ENCODE measurements at places on chromosomes 6 and 20. TPM values are rescaled to one million over a fixed set of nuclear protein-coding genes. Genes with fewer than 3 reads are reported as not detected.

RSPO3 gene
- not detected for total RNA-seq

- no peak for ATAC-seq
Observed at GRCh38 chr20:17836303-17836861, 132.2 kb downstream of the SNX5 start.

DNA sequence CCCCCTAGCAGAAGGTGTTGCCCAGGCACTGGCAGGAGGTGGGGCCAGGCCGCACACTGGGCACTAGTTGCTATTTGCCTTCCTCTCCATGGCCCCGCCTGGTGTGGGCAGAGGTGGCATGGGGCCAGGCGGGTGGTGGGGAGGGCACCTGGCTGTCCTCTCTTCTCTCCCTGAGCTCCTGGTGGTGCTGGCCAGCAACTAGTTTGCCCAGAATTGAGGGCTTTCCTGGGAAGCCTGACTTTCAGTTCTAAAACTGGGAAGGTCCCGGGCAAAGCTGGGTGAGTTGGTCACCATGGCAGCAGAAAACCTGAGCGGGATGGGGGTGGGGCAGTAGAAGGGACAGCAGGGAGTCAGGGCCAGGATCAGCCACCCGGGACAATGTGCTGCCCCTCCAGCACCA, 48.2 kb downstream of the RBM38 start:
- no peak for ATAC-seq

DNA sequence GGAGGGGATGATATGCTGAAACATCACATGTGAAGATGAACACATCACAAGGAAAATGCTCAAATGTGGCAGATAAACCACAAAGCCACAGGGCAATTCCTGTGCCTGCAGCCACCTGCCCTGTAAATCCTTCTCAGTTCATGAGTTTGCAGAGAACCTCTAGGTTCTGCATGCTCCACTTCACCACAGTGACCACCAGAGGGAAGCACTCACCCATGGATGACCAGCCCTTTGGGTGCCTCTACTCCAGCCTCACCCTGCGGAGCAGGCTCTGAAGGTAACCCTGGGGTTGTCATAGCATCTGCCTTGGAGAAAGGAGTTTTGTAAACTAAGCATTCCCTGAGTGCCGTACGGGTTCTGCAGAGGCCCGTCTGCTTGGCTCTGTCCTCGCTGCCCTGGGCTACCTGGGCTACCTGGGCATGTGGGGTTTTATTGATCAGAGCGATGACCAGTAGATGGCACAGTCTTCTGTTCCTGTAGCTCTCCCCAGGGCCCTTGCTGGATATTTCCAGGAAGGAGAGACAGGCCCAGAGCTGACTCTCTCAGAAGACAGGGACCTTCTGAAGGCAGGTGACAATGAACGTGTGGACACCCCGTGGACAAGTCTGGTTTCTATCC, 31.7 kb upstream of the CST1 start:
- ATAC-seq, result peak; percentile 52

GRCh38 chr6:112122756-112123155, 35.4 kb downstream of the FAM229B start:
- no peak for ATAC-seq

DNA sequence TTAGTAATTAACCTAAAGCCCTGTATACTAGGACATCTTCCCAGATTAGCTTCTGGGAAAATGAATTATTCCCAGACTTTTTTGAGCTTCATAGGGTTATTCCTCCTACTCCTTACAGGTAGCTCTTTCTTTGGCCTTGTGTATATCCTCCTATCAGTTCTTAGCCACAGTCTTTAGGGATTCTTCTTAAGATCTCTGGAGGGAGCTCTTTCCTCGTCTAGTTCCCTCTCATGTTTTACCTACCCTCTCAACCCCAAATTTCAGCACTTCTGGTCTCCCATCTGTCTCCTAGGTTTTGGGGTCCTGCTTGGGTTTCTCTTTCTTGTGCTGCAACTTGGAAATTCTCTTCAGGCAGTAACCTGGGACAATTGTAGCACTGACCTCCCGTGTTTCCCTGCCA, 46.4 kb upstream of the SLC35B3 start:
- ATAC-seq, result no peak

GRCh38 chr20:23335521-23335920, 15.1 kb upstream of the NXT1 start:
- ATAC-seq, result no peak

GRCh38 chr6:129754750-129755149, 44.8 kb upstream of the ARHGAP18 start:
- ATAC-seq, result no peak

Measured in activated T-helper 17 cell treated with anti-CD3 and anti-CD28 coated beads, Interleukin-2, amount 50 U/mL, for 72 hours (primary cell).